AG09309 (cell line): ENCODE measurements at places on chromosomes 5 and 9.

- DNase-seq: peak; percentile 73
These were observed 9.3 kb upstream of the PTPN3 start for GRCh38 chr9:109507421-109507838.

DNA sequence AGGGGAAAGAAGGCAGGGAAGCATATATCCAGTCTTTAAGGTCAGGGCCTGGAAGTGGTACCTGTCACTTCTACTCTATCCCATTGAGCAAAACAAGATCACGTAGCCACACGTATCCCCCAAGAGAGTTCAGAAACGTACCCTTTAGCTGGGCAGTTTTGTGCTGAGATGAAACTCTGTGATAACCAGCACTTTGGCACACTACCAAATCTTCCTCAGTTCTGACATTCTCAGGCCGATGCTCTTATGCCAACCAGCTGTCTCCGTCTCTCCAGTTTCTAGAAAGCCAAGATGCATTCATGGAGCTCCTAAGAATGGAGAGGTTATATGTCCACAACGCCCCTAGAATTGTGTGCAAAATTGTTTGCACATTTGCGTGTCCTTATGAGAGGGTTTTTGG lies 176.6 kb upstream of the MSX2 start:
- no peak for DNase-seq

DNA sequence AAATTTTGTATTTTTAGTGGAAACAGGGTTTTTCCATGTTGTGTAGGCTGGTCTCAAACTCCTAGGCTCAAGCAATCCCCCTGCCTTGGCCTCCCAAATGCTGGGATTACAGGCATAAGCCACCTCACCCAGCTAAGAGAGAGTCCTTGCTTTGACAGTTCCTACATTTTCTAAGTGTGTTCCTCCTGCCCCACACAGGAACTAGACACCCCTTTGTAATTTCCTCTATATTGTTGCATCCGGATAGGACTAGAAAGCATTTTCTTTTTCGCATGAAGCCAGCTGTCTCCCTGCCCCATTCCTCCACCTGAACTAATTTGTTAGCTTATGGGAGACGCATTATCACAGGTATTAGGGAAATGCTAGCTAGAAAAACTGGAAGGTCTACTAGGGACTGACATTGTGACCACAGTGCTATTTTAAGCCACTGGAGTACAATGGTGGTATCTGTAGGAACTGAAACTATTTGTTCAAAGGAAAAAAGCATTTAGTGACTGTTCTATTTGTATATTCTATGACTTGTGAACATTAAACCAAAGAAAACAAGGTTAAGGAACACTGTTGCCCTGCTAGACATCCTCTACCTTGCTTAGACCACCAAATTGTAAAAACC lies 214.1 kb downstream of the SMARCA2 start:
- no peak for DNase-seq

DNA sequence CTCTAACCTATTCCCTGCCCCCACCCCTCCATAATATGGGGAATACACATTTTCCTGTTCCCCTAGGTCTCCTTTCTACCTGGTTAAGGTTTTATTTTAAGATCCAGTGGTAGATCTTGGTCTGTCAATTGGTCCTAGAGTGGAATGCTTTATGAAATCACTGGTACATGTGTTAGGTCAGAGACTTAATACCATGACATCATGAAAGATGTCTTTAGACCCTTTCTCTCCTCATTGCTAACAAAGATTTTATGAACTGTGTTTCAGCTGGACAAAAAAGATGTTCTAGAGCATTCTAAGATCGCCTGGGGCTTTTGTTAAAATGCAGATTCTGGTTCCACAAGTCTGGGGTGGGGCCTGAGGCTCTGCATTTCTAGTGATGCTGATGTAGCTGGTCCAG lies 9.1 kb downstream of the GSN start:
- no peak for DNase-seq

DNA sequence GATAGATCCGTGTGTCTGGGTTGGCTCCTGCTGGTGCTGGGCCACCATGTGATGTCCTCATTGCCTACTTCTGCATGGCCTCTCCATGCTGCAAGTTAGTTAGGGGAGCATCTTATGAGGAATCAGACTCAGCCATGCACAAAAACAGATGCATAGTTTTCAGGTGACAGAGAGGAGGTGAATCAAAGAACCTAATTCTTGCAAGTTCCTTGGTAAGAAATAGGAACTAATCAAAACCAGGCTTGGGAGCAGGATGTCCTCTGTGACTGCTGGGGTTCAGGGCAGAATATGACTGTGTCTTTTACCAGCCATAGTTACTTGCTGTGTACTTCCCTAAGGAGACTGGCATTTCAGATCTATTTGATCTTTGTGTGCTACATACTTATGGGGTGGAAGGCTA lies 61.6 kb downstream of the C9orf152 start:
- no peak for DNase-seq

GRCh38 chr9:116789081-116789480 lies 102.0 kb downstream of the TRIM32 start:
- DNase-seq: no peak

- no peak for DNase-seq
These were observed 160.6 kb downstream of the OLFM1 start for GRCh38 chr9:135248111-135248510.

DNA sequence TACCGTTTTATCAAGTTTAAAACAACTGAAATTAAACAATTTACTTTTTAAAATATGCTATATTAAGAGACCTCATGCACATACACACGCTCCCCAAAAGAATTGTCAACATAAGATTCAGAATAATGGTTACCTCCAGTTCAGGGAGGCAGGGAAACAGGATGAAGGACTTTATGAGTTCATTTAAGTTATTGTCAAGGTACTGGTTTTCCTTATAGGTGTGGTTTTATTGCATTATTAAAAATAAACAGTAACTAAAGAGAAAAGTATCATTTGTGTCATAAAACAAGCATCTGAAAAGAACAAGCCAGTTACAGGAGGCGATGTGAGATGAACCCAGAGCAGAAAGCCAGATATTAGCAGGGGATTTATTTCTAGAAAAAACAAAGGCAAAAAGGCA lies 2376.7 kb downstream of the MAT2B start:
- no peak for DNase-seq

DNA sequence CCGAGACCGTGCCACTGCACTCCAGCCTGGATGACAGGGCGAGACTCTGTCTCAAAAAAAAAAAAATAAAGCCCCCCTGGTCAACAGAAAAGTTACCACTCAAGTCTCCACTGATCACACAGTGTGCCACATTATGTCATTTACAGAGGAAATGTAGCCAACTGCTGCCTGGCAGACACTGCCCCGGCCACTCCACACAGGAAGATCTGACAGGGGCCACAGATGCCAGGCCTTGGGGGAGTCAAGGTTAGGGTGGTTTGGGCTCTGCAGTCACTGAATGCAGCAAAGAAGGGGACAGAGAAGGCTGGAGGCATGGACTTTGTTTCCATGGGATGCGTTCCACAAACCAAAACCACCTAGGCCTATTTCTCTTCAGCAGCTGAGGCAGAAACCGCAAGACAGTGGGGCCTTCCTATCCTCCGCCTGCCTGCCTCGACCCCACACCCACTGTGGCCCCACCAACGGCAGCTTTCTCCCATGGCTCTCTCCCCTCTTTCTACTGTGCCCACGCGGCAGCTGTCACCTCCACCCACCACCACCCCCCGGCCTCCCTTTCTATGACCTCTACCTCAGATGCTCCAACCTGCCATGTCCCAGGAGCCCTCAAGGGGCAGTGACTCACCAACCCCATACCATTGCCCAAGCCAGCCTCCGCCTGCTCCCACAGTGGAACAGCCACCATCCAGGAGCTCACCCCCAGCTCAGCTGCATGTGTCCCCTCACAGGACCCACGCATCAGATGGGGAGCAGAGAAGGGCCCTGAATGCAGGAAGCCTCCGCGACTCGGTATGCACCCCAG lies 12.4 kb downstream of the IPPK start:
- no peak for DNase-seq

DNA sequence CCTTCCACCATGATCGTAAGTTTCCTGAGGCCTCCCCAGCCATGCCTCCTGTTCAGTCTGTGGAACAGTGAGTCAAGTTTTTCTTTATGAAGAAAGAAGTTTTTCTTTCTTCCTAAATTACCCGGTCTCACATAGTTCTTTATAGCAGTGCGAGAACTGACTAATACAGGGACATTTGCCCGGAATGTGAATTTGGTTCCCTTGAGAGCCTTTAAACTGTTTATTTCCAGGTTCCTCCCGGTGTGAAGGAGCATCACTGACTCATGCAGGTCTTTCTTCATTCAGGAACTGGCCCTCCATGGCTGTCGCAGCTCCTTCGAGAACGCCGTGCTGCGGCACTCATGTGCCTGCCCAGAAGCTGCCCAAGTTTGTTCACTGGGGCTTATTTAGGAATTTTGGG lies 87.7 kb downstream of the PTCH1 start:
- DNase-seq: no peak

GRCh38 chr5:123992641-123993040 lies 480.7 kb downstream of the CSNK1G3 start:
- DNase-seq: no peak

DNA sequence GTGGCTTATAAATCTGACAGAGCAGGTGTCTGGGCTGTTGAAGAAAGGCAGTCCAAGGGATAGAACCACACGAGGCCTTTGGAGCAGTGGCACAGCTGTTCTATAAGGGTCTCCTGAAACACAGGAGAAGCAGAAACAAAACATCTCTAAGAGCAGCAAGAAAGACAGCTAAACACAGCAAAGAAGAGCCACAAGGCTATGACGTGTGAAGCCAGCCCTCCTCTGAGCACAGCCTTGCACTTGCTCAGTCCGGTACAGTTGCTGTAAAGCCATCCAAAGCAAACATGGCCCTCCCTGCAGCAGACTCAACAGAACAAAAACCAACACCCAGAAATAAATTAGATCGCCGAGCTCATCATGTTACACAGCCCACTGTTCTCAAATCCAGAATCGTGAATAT lies 2.6 kb upstream of the GZMK start:
- DNase-seq: no peak
